Epithelial cell of esophagus (primary cell): ENCODE measurements at places on chromosomes 11 and 22.

DNA sequence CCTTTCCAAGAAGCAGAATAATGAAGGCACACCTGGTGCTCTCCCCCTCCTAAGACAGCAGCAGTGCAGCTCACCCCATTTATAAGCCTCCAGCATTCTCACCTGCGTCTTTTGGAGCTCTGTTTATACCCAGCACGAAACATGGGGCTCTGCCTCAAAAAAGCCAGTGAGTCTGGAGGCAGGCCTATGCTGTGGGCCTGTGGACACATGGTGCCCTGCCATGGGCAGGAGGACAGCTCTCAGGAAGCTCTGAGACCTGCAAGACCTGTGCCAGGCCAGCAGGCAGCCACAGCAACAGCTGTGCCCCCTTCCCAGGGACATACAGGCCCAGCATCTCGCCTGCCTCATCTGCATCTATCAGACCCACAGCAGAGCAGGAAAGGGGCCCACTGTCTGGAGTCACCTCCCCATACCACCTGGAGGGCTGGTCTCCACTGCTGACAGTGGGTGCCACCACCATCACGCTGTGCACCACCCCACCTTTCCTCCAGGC, 64.2 kb downstream of the DGCR2 start:
- no peak for DNase-seq

GRCh38 chr11:44017443-44018126, 30.2 kb upstream of the ACCSL start:
- DNase-seq = no peak

- no peak for DNase-seq
These were observed 18.1 kb downstream of the TSKU start for GRCh38 chr11:76801225-76801624.

DNA sequence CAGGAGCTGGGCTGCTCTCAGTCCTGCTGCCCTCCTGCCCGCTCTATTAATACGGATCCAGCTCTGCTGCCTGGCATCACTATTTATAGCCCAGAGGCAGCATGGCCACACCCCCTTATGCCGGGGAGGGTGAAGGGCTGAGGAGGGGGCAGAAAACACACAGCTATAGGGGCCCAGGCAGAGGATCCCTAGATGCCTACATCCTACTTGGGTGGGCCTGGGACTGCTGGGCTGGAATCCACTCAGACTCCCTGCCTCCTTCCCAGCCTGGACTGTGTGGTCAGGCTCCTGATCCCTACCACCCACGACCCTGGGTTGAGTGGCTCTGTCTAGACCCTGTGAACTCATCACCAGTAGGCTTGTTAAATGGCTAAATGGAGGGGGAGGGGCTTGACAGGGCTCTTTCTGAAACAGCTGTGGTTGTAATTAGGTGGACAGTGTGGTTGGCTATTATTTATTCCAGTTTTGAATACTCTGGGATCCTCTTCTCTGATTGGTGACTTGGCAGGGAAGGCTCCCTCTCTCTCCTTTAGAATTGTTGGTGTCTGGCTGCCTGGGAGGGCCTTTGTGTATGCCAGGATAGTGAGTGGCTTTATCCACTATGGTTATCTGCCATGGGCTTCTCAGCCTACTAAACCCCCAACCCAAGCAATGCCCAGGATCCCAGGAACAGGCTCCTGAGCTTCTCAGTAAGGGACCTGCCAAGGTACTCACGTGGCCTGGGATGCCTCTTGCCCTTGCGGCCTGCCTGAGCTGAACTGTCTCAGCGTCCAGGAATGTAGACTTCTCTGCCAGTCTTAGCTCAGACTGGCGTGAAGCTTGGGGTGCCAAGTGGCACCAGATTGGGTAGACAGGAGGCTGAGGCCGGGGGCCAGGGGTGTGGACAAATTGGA, 15.2 kb downstream of the PHLDB1 start:
- DNase-seq = peak; percentile 95
